GM23248 (cell line): ENCODE measurements at places on chromosomes 2 and 18.

DNA sequence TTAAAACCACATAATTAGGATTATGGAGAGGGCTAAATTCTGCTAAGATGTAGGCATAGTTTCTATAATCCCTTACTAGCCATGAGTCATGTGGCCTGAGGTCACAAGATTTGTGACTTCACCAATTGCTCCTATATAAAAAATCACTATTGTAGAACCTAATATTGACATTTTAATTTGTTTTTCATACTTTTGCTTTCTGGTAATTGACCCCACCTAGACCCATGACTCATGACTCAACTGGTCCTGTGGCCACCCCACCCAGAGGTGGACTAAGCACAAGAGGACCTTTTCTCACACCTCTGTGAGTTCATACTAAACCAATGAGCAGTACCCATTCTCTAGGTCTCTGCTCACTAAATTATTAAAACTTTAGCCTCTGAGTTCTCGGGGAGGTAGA lies 1567.5 kb upstream of the LRRTM1 start:
- no peak for DNase-seq

DNA sequence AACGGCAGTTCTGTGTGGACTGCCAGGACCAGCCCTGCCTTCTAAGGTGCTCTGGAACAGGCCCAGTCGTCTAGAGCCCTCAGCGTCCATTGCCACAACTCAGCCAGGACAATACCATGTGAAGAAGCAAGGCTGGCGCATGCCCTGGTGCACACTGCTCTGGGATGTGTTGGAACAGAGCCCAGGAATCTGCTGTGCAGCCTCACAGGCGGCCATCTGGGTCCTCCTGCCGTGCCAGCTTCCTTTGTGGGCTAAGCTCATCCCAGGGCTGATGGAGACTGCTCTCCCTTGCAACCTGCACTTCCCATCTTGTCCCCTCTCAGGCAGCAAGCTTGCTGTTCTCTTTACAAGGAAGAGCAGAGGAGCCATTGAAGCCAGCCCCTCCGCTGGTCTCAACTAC lies 246.4 kb upstream of the PXDN start:
- peak; percentile 39 for DNase-seq

DNA sequence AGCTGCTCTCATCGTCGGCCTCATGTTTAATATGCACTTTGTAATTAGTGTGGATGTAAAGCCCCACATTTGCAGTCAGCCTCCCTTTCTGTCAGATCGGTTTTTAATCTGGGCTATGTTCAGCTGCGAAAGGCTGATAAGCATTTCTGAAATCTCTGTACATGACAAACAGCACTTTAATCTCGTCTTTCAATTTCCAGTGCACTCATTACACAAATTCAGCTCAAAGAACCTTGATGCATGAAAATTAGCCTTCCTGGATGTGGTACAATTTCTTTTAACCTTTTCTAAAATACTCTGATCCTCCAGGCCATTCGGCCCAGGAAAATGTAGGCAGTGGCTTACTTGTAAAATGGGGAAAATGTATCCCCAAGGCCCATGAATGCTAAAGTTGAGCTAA lies 265.1 kb downstream of the RND3 start:
- DNase-seq: no peak

- DNase-seq: peak; percentile 61
These were observed at the start of gene ZBTB7C for GRCh38 chr18:48408727-48409590. Gene ZBTB7C, minus strand, starts transcription at chr18:48409383.

DNA sequence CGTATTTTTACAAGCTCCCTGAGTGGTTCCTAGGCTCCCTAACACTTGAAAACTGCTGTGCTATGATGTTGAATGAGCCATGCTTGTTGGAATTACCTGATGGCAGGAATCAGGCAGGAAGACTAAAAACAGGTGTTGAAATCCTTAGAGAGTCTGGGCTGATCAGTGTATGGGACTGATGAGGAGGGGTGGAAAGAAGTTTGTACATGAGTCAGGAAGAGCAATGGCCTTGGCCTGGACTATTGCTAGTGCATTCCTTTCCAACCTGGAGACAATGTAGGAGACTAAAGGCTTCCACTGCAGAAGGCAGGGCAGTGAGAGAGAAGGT lies 25.0 kb upstream of the TMBIM1 start:
- DNase-seq: no peak

GRCh38 chr2:78992451-78992806 lies 33.1 kb upstream of the REG3G start:
- DNase-seq: peak; percentile 34

DNA sequence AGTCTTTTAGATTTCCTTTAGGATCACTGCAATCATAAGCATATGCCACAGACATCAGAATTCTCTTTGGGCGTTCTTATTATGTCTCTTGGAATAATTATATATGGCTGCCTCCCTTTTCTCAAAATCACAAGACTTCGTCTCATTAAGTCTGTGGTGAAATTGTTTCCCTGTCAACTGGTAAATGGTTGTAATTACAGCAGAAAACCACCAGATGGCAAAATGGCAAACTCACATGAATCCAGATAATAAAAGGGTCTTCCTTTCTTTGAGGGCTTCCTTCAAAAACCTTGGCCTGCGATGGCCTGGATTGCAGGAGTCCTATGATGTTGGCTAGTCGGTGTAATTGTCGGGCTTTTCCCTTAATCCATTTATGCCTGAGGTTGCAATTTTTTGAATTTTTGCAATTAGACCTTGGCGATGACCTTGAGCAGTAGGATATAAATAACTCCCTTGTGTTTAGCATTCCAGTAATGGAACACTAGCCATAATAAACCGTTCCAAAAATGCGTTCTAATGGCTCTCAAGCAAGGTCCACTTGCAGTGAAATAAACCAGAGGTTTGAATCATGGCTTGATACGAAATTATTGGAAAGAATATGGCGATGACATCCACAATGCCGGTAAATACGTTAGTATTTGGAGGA lies 656.4 kb downstream of the MBD2 start:
- peak; percentile 50 for DNase-seq

GRCh38 chr2:219736209-219736608 lies 108.8 kb downstream of the SLC4A3 start:
- DNase-seq: peak; percentile 86

DNA sequence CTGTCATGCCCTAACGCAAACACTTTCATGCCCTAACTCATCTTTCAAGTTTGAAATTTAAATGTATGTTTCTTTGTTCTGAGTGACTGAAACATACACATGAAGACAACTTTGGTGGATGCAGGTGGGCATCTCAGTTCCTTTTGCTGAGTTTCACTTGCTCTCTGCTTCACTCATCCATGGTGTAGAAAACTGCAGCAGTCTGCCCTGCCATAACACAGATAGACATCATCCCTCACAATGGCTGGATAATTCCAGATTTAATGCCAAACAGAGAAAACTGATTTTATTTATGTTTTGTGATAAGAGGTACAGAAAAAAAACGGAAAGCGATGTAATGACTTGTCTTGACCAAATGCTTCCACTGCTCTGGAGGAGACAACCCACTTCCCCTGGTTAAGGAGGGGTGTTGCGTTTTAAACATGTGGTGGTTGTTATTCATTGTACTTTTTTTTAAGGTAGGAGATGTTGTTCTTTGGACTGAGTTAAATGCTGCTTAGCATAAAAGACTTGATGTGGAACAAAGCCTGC lies 70.4 kb downstream of the RHBDD1 start:
- DNase-seq: no peak
